Left ventricle myocardium inferior (tissue), 1 donor: ENCODE measurements at places on chromosomes 4 and X. TPM values are rescaled to one million over a fixed set of nuclear protein-coding genes. Genes with fewer than 3 reads are reported as not detected.

DNA sequence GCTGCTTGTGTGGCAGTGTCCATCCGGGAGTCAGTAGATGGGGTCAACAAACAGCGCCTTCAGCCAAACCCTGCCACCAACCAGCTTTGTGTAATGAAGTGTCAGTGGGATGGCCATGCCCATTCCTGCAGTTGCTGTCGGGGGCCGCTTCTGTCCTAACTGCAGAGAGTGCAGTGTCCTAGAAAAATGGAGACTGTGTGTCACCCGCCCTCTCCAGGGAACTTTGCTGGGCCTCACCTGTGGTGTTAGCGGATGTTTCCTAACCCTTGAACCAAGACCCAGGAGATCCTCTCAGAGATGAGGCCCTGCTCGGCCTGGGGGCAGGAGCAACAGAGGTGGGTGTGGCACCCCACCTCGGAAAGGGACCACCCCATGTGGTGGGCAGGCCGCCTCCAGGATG lies 35.3 kb upstream of the HGFAC start:
- DNase-seq: no peak

DNA sequence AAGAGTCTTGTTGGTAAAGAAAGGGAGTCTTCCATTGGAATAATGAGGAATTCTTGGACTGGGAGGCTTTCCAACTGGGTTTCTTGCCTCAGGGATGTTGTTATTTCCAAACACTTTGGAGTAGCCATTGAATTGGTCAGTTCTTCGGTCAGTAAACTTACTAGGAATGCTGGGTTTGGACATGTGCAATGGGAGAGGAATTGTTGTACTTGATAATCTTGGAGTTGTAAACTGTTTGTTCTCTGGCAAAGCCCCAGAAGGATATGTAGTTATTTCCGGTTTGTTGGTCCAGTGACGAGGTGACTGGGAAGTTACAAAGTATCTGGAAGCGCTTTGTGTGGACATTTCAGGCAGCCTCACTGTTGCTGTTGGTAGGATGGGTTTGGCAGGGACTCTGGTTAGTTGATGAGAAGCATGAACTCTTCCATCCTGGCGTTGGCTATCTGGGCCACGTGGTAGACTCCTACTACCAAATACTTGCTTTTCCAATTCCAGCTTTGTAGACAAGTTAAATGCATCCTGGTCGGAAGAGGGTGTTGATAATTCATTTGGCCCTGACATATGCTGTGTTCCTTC lies 25.9 kb downstream of the MXRA5 start:
- no peak for DNase-seq

GRCh38 chr4:85940151-85940550 lies 419.7 kb downstream of the MAPK10 start:
- no peak for DNase-seq

DNA sequence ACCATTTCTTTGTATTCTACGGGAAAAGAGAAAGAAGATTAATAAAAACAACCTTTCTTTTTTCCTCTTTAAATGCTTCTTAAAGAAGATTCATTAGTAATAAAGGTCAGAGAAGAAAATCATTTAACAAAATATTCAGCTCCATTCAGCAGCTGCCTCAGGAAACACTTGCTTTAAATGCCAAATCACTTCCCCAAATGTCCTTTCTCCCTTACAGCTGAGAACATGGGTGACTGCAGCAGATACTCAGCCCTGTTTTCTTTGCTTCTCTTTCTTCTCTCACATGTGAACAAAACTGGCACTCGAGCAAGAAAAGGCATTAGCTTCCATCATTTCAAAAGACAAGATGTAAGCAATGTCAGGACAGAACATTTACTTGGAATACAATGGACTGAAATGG lies 120.2 kb downstream of the INPP4B start:
- no peak for DNase-seq

TMEM35A gene
- total RNA-seq: not detected
